ENCODE measurements at places on chromosomes 3 and 15.

- no peak for DNase-seq
These were observed 205.9 kb downstream of the P3H2 start for GRCh38 chr3:189914799-189915198.

DNA sequence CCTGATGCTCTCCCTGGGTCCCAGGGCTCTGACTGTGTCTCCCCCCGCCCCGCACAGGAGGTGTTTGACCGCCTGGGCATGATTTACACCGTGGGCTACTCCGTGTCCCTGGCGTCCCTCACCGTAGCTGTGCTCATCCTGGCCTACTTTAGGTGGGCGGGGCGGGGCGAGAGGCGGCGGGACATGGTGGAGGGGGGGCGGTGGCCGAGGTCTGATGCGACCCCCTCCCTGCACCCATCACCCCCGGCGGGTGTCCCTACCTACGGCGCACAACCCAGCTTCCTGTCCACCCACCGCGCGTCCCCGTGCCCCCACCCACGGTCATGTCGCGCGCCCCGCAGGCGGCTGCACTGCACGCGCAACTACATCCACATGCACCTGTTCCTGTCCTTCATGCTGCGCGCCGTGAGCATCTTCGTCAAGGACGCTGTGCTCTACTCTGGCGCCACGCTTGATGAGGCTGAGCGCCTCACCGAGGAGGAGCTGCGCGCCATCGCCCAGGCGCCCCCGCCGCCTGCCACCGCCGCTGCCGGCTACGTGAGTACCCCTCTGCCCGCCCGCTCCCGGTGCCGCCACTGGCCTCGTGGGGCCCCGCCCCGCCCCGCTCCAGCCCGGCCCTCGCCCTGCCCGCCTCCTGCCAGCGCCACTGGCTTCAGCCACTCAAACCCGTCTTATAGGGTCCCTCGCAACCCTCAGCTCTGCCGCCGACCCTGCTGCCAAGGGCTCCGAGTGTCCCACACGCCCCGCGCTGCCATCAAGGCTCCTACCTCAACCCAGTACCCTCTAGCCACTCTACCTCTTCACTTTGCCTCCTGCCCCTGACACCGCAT is 21.0 kb downstream of the PTH1R start:
- no peak for DNase-seq

DNA sequence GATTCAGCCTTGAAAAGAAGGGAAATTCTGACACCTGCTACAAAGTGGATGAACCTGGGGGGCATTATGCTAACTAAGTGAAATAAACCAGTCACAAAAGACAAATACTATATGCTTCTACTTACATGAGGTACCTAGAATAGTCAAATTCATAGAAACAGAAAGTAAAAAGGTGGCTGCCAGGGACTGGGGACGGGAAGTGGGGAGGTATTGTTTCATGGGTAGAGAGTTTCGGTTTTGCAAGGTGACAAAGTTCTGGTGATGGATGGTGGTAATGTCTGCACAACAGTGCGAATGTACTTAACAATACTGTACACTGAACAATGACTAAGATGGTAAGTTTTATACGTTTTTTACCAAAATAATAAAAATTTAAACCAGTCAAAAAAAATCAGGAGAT is 4.8 kb downstream of the IDH2 start:
- peak; percentile 56 for DNase-seq

DNA sequence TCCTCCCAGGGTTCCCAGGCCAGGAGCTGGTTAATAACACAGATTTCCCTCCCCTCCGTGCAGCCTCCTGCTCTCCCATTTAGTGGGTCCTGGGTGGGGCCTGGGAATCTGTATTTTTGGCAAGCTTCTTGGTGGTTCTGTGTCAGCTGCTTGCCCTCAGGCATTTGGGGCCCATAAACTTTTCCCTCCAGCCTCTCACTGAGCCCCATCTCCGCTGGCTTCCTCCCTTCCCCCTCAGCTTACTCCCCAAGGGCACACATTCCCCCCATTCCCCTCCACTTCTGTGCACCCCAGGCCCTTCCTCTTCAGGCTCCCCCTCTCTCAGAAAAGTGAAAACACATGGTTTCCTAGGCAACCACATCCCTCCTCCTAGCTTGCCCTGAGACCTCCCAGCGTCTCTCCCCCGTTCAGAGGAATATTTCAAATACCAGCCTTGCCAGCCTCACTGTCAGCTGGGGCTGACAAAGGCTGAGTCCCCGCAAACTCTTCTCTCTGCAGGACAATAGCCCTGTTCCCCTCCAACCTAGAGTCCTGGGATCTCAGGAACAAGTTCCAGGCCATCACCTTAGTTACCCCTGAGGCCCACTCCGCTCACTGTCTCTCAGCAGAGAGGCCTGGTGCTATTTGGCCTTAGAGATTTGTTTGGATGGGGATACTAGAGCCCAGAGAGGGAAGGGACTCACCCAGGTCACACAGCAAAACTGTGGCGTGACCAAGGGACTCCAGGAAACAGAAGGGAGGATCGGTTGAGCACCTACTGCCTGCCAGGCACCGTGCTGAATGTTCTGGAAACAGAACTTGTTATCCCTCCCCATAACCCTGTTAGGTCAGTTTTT is 44.6 kb upstream of the SMAD6 start:
- no peak for DNase-seq

DNA sequence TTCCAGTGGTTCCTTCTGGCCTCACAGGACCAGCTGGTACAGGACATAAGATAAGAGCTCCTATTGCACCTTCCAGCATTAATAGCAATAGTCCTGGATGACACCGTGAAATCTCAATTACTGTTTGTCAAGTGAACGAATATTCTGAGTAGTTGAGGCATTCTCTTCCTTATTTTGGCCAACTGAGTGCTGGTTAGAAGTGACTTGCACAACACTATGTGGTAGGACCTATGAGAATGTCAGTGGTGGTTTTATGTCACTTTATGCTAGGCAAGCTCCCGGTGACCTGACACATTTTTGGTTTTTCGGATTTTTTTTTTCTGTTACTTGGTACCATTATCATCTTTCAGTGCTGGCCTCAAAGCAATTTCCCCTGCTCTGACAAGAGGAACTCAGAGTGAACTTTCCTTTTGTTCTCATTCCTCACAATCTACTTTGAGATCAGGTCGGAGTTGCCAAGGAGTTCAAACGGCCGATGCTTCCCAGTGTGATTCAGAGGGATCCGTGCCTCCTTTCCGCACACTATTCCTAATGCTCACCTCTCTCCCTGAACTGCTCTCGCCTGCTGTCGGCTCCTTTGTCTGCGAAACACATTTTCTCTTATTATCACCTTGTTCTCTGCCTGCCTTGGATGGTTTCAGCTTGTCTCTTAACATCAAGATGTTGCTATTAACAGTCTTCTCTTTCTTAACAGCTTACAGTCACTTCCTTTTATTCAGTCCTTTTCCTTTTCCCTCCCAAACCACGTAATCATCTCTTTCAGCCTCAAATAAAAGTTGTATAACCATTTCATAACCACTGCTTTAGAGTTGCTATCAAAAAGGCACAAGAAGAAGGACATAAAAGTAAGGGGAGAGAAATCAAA is 35.8 kb downstream of the QTRT2 start:
- no peak for DNase-seq

- no peak for DNase-seq
These were observed 54.1 kb upstream of the TMEM158 start for GRCh38 chr3:45280232-45280631.

DNA sequence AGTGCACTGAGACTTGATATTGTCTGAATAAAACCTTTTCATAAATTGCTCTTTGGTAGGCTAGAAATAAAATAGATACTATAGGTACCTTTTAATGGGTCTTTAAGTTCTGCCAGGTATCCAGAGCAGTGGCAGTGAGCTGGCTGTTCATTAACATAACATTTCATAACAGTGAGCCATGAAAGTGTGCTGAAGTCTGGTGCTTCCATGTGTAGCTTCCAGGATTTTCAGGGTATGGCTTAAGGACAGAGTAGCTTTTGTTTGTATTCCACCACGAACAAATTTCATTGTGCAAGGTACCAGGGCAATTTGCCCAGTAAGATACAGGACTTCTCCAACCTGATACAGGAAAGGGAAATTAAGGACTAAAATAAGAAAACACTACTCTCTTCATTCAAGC is 124.7 kb upstream of the NANOGP8 start:
- DNase-seq: no peak

DNA sequence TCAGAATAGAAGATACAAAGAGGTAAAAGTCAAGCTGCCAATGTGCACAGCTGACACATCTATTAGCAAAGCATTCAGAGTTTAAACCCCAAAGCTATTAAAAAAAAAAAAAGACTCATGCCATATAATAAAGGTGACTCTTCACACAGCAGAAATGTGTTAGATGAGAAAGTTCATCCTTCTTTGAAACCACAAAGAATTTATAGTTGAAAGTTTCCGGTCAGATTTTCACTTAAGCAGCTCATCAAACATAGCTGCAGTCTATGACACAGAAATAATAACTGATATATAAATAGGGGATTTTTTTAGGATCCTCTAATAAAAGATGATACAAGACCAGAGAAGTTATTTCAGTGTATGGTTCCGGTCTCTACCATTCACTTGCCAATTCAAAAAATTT is 76.6 kb downstream of the WWTR1 start:
- no peak for DNase-seq

DNA sequence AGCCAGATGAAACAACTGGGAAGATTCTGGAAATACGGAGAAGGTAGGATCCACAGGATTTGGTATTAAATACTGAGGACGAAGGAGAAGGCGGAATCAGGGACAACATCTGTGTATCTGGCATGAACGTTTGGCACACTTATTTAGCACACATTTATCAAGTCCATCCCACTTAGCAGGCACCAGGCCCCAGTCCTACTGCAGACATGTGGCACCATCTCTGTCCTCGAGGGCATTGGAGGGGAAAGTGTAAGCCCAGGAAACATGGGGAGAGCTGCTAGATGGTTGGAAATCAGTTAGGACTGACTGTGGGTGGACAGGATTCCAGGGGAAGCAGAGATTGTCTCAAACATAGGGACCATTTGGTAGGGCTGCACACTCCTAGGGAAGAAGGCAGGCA is 29.0 kb upstream of the LCTL start:
- DNase-seq: no peak

All from stimulated activated naive CD8-positive, alpha-beta T cell treated with anti-CD3 and anti-CD28 coated beads, Interleukin-15, Interleukin-2, amounts not matched to agents 100 U/mL and 50 U/mL, for 24 hours (primary cell).